ENCODE measurements at places on chromosomes 4 and X. TPM values are rescaled to one million over a fixed set of nuclear protein-coding genes. Genes with fewer than 3 reads are reported as not detected.

- no peak for DNase-seq
These were observed 51.9 kb upstream of the HUWE1 start for GRCh38 chrX:53738370-53738906.

TRIM75 gene
- total RNA-seq: not detected

DNA sequence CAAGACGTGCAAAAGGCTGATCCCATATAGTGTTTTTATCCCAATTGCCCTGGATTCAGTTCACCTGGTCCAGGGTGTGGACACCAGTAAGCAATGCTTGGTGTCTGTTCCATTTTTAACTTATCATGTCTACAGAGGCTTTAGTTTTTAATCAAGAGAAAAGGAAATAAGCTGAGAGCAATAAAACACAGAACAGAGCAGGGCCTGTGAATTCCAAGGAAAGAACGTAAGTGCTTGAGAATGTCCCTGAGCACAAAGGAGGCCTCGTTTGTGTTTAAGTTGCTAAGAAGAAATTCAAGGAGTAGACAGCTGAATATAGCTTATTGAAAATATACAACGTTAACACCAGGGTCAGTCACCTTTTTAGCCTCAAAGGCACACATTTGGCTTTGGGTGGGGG is 191.3 kb downstream of the GPC3 start:
- DNase-seq: no peak

PTTG2 gene
- not detected for total RNA-seq

GRCh38 chr4:10593130-10593529 is 91.4 kb downstream of the CLNK start:
- no peak for DNase-seq

CT83 gene
- total RNA-seq: not detected

DNA sequence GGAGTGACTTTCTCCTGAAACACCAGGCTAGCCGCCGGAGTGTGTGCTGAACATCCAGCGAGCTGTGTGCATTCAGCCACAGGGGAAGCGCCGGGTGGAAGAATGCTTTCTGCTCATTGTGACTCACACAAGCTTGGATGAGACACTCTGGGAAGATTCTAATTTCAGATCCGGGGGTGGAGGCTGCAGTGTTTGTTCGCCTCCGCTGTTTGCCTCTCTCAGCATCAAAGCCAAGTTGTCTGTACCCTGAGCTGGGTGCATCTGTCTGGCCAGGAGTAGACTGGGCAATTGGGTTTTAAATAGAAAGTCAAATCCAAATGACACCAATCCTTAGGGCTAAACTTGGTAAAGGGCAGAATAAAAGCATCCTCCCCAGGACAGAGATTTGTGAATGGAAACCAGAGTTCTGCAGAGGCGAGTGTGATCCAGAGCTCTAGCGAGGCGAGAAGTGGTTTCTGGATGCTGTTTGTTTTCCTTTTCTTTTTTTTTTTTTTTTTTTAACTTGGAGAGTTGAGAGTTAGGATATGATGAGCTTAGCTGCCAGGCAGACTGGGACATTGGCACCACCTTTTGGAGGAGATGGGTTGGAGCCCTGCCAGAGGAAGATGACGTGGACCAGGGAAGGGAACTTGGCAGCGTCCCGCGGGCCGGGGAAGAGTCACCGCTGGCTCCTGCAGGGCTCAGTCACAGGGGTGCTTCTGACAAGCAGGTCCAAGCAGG is 196.0 kb upstream of the PSAPL1 start:
- peak; percentile 39 for DNase-seq

VCX gene
- total RNA-seq: not detected

LIN54 gene
- total RNA-seq: 10.3 TPM

- DNase-seq: no peak
These were observed 9.0 kb upstream of the DUSP9 start for GRCh38 chrX:153638041-153638371.

DNA sequence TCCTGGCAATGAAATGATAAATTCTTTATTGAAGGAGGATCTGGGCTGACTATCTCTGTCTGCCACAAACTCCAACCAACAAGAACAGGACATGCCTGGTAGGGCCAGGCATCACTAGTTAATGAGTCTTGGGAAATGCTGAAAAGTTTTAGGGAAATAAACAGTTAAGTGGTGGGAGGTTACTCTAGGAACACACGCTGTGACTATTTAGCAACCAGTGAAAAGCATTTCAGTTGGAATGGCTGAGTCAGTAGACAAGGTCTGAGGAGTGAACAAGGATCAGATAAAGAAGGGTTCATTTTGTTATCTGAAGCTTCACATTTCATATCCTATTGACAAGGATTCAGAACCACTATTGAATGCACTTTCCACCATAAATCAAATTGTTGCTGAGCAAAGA is 394.9 kb upstream of the BOD1L1 start:
- peak; percentile 80 for DNase-seq

- no peak for DNase-seq
These were observed 27.0 kb upstream of the GPR78 start for GRCh38 chr4:8553216-8553615.

GYG2 gene
- 3.2 TPM for total RNA-seq

DNA sequence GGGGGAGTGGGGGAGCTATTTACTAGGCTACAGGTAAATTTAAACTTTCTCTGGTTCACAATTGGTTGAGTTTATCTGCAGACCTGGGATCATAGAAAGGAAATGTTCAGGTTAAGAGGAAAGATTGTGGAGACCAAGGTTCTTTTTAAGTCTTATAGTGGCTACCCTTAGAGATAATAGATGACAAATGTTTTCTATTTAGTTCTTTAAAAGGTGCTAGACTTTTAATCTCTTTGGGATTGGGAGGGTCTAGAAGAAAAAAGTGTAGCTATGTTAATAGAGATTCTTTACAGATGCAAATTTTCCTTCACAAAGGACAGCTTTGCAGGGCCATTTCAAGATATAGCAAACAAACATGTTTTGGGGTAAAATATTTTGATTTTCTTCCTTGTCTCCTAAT is 76.0 kb downstream of the TEX13C start:
- DNase-seq: no peak

DNA sequence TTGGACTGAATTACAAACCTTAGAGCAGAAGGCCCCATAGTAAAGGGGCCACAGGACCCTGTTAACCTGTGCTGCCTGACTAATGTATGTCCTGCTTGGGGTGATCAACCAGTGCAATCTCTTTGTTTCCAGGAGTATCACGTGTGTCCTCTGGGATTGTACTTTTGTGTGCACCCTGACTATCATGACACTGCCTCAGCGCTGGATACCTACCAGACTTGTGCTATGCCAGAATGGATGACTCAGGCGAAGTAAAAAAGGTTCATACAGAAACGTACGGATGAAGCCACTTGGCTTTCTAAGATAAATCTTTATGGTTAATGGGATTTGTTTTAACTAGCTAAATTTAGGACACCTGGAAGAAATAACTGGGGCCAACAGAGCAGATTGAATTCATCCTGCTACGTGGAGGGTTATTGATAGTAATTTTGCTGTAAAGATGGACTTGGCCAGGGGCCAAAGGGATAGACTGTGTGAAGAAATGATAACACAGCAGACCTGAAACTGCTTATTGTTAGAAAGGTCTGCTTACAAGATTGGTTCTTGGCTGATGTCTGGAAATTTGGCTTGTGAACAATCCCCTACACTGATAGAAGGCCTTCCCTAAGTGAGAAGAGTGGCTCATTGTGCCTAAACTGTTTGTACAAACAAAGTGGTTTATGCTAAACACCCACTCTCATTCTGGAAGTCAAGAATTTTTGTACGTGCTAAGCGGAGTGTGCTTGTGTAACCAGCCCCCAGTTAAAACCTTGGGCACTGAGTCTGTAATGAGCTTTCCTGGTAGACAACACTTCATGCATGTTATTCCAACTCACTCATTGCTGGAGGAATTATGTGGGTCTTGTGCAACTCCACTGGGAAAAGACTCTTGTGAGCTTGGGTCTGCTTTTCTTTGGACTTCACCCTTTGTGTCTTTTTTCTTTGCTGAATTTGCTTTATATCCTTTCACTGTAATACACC is 750.5 kb upstream of the HTR2C start:
- DNase-seq: no peak

GRCh38 chrX:2566055-2566454 is 65.3 kb upstream of the DHRSX start:
- DNase-seq: no peak

GRCh38 chr4:39718366-39719323 is 20.7 kb downstream of the UBE2K start:
- no peak for DNase-seq

SMIM43 gene
- total RNA-seq: 0.30 TPM

USP11 gene
- 61.0 TPM for total RNA-seq

DNA sequence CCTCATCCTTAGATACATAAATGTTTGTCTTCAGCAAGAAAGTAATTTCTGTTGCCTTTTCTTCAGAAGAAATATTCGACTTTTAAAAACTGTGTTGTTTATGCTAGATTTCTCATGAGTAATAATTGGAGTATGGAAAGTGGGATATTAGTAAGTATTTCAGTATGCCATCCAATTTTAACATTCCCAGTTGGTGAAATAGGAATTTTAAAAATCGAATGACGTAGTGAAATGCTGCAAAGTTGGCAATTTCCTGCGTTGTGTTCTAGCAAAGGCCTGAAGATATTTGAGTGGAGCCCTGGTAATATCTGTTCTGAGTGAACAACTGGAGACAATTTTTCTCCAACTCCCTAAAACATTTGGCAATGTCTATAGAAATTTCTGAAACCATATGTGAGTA is 190.1 kb downstream of the ZNF330 start:
- DNase-seq: no peak

GRCh38 chrX:48490661-48491060 is 14.7 kb downstream of the FTSJ1 start:
- DNase-seq: peak; percentile 36

DNA sequence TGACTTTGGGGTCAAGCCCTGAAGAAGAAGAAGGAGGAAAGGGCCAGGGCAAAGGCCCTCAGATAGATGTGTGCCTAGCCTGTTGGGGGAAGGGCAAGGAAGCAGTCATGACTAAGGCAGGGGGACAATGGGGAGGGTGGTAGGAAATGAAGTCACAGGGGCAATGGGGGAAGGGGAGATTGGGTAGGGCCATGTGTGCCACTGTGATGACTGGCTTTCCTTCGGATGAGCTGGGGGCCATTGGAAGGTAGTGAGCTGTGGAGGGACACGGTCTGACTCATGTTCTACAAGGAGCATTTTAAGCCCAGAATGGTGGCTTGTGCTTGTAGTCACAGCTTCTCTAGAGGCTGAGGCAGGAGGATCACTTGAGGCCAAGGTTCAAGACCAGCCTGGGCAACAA is 642.0 kb downstream of the MID1IP1 start:
- peak; percentile 46 for DNase-seq

DNA sequence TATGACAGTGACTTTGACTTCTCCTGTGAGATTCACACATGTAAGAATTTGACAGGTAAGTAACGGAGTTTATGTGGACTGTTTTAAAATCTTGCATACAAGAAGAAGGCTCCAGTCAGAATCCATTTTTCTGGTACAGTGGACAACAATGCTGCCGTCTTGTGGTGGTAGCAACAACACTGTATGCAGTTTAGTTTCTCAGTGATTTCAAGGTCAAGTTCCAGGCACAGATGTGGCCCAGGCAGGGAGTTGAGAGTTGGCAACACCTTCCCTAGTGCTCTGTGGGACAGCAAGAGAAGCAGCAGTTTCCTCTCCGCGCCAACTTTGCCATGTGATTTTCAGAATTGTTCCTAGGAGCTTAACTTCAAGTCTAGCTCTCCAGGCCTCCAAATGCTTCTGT is 56.0 kb upstream of the STPG2 start:
- DNase-seq: peak; percentile 44

DNA sequence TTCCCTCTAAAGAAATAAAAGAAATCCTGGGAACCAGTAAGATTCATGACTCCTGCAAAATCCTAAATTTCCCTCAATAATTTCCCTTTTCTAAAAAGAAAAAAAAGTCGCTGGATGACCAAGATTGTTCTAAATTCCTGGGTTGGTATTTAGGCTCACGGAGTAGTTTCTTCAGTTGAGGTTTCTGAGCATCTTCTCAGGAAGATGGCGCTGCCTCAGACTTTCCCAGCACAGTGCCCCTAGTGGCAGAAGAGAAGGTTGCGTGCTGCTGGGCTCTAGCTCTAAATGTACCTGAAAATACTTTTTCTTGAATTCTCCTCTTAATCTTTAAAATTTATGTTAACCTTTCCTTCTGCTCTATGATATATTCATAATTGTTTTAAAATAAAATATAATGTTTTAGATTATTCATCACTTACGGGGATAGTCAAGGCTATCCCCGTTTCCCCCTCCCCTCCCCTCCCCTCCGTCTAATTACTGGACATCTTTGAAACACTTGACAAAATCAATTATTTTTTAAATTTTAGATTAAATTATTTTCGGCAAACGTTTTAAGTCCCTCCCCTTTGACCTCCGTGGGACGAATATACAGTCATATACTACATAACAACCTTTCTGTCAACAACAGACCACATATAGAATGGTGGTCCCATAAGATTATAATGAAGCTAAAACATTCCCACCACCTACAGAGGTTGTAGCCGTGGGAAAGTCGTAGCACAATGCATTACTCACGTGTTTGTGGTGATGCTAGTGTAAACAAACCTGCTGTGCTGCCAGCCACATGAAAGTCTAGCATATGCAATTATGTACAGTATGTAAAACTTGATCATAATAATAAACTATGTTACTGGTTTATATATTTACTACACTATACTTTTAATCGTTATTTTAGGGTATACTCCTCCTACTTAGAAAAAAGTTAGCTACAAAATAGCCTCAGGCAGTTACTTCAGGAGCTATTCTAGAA is 41.0 kb upstream of the GATB start:
- peak; percentile 32 for DNase-seq

FAM149A gene
- 31.9 TPM for total RNA-seq

FABP2 gene
- total RNA-seq: under 0.01 TPM

- DNase-seq: no peak
These were observed 12.4 kb downstream of the TMSB4X start for GRCh38 chrX:12987340-12987739.

- peak; percentile 50 for DNase-seq
These were observed 13.1 kb downstream of the TCEAL7 start for GRCh38 chrX:103343105-103343504.

TSPAN6 gene
- 56.6 TPM for total RNA-seq

HSPA4L gene
- total RNA-seq: 18.6 TPM

DNA sequence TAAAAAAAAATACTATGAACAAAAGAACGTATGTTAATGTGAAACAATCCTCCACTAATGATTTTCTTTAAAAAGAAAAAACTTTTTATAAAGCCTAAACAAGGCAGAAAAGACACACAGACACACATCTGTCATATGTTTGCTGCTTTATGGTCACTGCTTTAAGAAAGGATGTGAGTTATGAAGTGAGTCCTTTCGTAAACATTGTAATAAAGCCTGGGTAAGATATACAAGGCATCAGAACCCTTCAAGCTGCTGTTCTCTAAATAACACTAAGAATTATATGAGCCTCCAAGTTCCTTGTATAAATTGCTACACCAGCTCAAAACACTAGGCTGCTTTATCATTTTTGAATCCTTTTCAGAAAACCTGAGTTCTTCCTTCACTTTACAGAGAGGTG is 81.6 kb downstream of the FBXO8 start:
- DNase-seq: no peak

GRCh38 chrX:69256291-69256565 is 91.0 kb upstream of the PJA1 start:
- DNase-seq: no peak

OPHN1 gene
- 12.5 TPM for total RNA-seq

- DNase-seq: no peak
These were observed 745 bp upstream of the IQSEC2 start for GRCh38 chrX:53281963-53282695.

Measured in renal cortical epithelial cell (primary cell).